Heart right ventricle (tissue), 16 donors: ENCODE measurements at places on chromosomes 4 and X. TPM values are rescaled to one million over a fixed set of nuclear protein-coding genes. Genes with fewer than 3 reads are reported as not detected.

Gene JCHAIN
- 0.74 TPM for polyA plus RNA-seq

Gene TMSB15C
- 0.15 TPM for polyA plus RNA-seq

Gene ARSD
- 5.8 TPM for polyA plus RNA-seq

Gene NLGN3
- 0.51 TPM for polyA plus RNA-seq

Gene FRAS1
- polyA plus RNA-seq, result 0.93 TPM

Gene ADAM29
- polyA plus RNA-seq, result not detected

Gene TLR2
- polyA plus RNA-seq, result 3.1 TPM

Gene NDP
- polyA plus RNA-seq, result 0.03 TPM

DNA sequence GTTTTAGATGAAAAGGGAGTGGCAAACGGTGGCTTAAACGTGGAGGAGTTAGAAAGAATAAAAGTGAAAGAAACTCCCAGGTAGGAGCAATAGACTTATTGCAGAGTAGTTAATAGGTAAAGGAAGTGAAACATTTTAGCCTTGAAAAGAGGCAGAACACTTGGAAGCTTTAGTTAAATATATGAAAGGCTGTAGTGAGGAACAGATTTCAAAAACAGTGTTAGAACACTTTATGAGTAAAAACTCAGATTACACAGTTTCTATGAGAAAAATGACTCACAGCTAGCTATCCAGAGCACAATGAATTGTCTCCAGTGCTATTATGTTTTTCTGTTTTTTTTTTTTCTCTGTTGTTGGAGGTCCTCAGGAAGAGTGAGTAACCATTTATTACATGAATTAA is 45.8 kb downstream of the TACR3 start:
- no peak for DNase-seq

DNA sequence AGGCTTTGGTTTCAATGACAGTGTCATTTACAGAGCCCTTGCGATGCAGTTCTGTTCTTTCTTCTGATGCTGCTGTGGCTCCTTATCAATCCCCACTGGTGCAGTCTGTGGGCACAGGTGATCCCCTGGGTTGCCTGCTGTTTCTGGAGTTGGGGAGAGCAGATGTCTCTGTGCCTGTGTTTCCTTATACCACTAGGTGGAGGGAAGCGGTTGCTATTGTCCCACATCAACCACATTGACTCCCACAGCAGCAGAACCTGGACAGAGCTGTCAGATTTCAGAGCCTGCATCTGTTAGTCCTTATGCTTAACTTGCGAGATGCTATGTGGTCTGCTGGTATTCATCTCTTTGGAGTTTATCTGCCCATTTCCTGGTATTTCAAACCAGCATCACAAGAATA is 57.7 kb downstream of the NEIL3 start:
- DNase-seq, result no peak

DNA sequence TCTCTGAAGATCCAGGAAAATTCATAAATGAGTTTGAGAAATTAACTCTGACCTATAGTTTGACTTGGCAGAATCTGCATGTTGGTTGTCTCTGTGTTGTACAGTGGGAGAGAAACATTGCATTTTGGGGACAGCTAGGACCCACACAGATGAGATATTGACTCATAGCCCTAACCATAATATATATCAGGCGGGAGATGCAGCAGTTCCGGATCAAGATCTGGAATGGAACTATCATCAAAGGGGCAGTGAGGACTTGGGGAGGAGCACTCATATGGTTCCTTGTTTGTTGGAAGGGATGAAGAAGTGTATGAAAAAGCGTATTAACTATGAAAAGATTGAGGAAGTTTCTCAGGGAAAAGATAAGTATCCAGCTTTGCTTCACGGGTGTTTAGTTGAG is 14.0 kb downstream of the CXCL2 start:
- DNase-seq, result no peak

DNA sequence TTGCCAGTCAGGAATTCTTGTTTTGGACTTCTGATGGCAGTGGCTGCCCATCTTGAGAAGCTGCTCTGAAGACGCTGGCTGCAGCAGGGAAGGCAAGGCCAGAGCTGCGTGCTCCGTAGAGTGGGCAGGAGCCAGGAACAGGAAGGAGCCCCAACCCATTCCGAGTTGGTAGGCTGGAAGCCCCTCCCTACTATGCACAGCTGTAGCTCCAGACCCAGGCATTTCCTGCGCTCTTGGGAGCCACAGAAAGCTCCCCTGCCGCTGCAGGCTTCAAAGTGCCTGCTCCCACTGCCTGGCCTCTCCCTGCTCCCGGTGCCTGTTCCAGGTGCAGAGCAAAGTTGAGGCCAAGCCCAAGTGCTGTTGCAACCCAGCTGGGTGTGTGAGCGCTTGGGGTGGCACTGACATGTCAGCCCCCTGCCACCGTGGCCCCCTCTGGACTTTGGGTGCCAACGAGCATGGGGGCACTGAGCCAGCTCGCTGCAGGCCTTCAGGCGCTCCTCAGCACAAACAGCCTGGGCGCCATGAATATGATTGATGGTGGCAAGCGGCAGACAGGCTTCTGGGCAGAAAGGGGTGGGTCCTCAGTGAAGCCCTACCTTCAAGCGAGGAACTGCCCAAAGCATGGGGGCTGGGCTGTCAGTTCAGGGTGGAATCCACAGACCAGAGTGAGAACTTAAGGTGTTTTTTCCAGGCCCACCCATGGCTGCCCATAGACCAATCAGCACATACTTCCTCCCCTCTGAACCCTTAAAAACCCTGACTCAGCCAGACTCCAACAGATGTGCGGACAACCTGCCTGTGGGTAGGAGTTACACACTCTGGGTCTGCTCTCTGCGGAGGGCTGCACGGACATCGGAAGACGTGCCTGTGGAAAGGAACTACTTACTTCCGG is 677.2 kb upstream of the INTU start:
- DNase-seq, result no peak

DNA sequence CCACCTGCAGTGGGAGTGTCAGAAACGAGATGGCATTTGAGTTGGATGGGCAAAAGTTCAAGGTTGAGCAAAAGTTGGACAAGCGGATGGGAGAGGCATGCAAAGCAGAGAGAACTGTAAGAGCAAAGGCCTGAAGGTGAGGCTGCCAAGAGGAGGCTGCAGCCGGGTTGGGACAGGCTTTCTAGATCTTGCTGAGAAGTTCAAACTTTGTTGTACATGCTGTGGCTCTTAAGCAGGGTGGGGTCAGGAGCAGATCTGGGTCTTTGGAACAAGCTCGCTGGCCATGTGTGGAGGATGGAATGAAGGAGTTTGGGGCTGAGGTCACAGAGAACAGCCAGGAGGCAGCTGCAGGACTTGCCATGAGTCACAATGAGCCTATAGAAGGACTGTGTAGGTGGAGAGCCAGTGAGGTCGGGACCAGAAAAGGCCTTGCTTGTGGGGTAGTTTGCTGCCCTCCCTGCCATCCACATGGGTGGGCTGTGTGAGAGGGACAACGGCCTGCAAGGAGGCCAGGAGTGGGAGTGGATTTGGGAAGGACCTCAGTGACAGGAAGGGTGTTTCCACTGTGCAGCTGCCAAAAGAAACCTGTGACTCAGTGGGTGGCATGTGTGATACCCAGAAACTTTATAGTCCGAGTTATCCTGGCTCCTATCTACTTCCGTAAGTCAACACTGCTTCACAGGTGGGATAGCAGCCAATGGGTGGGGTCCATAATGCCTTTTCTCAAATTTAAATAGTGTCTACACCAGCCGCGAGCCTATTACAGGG is 210.4 kb downstream of the MID1IP1 start:
- no peak for DNase-seq

DNA sequence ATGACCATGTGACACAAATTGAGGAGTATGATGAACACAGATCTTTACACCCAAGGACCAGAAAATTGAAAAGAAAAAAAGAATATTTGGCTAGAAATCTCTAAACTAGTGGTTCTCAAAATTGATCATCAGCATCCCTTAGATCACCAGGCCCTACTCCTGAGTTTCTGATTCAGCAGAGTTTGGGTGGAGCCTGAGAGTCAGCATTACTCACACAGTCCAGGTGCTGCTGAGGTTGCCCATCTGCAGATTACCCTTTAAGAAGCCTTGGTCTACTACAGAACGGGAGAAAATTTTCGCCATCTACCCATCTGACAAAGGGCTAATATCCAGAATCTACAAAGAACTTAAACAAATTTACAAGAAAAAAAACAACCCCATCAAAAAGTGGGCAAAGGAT is 182.8 kb downstream of the MOSPD2 start:
- DNase-seq, result no peak

DNA sequence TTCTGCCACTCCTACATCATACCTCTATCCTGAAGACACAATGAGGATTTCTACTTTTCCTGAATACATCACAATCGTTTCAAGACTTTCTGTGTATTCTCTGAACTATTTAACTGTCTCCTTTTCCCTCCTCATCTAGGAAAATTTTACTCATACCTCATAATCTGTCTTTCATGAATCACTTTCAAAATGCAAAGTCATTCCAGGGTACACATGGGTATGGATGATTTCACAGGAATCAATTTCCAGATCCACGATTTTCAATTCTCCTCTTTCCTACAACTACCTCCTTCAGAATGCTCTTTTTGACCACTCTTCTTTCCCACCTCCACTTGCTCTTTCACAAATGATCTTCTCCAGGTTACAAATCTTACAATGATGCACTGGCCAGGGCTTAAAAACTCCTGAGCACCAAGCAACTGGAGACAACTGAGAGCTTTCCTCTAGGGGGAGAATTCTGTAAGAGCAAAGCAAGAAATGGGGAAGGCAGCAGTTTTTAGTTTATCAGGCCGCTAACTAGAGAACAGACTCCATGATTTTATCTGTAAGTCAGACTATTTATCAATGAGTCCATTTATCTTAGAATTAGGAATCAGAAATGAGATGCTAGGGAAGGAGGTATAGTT is 116.4 kb downstream of the PPP3CA start:
- DNase-seq, result no peak

DNA sequence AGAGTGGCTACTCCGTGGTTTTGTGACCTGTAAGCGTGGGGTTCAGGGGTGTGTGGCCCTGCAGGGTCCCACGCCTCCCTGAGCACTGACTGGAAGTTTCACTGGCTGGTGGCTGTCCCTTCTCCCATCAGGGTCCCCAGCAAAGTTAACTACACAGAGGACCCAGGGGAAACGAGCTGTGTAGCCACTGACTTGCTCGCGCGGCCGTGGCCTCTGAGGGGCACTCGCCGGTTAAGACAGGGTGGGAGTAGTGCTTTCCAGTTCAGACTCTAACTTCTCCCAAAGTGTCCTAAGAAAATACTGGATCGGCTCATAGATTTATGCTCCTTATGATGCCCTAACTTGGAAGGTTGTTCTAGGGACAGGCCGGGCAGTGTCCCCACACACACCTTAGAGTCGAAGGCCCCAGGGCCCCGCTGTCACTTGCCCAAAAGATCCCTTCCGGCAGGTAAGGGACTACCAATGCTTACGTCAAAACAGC is 28.2 kb downstream of the NELFA start:
- DNase-seq, result no peak

DNA sequence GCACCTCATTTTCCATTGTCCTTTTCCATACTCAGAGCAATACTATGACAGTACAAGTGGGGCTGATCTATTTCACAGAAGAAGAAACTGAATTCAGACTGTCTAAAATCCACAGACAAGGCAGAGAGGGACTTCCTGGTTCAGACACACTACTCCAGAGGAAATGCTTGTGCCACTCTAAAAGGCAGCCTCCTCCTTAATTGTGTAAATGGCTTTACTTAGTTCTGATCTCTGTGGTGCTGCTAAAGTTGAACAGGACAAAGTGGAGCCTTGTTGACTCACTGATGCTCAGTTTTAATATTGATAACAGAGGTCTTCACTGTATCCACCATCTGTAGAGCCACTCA is 122.4 kb downstream of the KIT start:
- no peak for DNase-seq

GRCh38 chrX:39388730-39389129 is 587.5 kb downstream of the MID1IP1 start:
- DNase-seq, result no peak

GRCh38 chr4:77010841-77011354 is 61.3 kb downstream of the SEPTIN11 start:
- no peak for DNase-seq

DNA sequence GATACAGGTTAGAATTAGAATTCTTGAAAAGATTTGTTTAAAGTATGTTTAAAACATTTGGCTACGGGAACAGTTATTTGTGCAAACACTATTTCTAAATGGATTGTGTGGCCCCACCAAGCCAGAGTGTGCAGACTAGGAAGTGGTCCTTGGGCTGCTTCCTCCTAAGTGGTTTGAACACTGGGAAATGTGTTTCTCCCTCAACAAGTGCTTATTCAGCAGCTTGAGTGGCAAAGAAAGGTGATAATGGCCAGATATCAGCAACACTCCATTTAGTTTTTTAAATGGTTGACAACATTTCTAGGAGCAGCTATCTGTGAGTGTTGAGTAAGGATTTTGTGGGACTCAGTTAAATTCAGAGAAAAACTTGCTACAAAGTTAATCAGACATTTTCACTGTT is 141.4 kb upstream of the LNX1 start:
- no peak for DNase-seq

GRCh38 chr4:124958847-124959246 is 246.3 kb upstream of the ANKRD50 start:
- DNase-seq, result no peak

GRCh38 chr4:14410516-14410915 is 591.8 kb upstream of the CPEB2 start:
- no peak for DNase-seq

DNA sequence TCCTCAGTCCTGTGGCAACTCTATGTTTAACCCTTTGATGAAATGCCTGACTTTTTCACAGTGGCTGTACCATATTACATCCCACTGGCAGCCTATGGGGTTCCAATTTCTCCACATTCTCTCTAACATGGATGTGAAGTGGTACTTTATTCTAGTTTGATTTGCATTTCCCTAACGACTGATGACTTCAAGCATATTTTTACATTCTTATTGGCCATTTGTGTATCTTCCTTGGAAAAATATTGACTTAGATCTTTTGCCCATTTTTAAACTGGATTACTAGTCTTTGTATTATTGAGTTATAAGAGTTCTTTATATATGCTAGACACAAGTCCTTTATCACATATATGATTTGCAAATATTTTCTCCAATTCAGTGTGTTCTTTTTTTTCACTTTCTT is 2.1 kb upstream of the RAB39B start:
- no peak for DNase-seq

GRCh38 chrX:46912603-46913491 is 626 bp downstream of the JADE3 start:
- DNase-seq, result peak; percentile 41

DNA sequence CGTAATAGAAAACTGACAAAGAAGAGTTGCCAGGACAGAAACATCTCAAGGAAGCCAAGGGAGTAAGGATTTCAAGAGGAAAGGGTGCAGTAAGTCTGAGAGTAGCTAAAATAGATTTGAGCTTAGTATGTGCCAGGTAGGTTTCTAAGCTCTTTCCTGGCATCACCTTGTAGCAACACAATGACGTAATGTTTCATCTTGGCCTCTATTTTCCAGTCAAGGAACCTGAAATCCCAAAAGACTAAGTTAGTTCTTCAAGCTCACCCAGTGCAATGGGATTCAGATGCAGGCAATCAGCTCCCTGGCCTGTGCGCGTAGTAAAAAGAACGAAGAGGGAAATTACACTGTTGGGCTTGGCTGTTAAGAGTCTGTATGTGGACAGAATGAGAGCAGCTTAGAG is 586.5 kb upstream of the TENM3 start:
- DNase-seq, result no peak

GRCh38 chrX:130413415-130413814 is 11.6 kb downstream of the RBMX2 start:
- no peak for DNase-seq
